ENCODE measurements at places on chromosomes 3 and 15. TPM values are rescaled to one million over a fixed set of nuclear protein-coding genes. Genes with fewer than 3 reads are reported as not detected.

GRCh38 chr15:101138913-101139880 lies 112.7 kb downstream of the CHSY1 start:
- DNase-seq, result no peak

DNA sequence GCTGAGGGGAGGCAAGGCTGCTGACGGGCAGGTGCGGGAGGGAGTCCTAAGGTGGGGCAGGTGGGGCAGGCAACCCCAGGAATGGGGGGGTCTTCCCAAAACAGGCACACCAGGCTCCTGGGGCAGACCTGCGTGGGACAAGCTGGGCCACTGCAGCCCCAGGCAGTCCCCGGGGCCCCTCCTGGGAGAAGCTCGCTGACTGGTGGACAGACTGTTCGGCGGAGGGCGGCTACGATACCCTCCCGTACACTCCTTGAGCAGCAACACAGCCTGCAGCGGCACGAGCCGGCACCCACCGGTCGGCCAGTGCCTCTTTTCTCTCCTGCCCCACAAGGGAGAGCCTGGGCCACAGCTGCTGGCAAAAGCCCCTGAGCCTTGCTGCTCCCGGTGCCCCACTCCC lies 65.9 kb upstream of the RPL32 start:
- DNase-seq, result no peak

CLK3 gene
- 45.3 TPM for polyA plus RNA-seq

DNA sequence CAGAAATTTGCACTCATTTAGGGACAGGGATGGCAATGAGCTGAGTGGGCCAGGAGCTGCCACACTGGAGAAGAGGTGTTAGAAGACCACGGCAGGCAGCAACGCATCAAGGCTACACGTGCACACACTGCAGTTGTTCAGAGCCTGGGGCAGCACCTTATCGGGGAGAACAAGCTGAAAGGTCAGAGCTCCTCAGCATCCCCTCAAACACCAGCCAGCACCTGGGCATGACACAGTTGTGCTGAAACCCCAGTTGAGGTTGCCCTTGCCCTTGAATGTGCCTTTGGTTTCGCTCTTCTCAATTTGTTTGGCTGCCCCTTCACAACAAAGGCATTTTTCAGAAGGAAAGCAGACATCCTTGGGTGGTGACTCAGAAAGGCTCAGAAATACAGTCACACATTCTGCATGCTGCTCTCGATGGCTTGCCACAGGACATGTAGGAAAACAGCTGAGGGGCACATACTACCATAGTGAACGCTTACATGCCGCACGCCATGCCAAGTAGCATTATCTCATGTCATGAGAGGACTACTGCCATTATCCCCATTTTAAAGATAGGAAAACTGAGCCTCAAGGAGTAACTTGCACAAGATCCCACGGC lies 57.6 kb downstream of the ST8SIA2 start:
- DNase-seq, result no peak

DNA sequence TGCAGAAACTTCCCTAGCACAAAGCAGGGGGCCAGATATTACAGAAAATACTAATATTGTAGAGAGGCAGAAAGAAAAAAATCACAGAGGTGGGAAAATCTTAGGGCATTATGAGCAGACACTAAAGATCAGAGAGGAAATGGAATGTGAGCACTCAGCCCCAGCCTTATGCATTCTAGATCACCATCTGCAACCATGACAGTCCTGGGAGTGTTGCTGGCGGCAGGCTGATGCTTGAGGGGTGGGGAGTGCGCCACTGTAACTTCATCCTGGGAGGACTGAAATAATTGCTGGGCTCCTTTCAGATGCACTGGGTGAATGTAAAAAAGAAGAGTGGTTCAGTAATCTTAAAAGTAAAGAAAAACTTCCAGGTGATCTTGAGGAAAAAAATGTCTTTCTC lies 427.6 kb upstream of the SEMA6D start:
- DNase-seq, result no peak

DNA sequence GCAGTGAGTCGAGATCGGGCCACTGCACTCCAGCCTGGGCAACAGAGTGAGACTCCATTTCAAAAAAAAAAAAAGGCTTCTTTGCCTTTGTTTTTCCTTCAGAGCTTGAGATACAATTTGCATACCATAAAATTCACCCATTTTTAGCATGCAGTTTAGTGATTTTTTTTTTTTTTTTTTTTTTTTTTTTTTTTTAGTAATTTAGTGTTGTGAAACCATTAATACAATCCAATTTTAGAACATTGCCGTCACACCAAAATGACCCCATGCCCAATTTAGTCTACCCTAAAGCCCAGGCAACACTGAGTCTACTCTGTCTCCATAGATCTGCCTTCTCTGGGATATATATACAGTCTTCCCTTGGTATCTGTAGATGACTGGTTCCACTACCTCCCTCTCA lies 61.1 kb downstream of the USP50 start:
- no peak for DNase-seq

DNA sequence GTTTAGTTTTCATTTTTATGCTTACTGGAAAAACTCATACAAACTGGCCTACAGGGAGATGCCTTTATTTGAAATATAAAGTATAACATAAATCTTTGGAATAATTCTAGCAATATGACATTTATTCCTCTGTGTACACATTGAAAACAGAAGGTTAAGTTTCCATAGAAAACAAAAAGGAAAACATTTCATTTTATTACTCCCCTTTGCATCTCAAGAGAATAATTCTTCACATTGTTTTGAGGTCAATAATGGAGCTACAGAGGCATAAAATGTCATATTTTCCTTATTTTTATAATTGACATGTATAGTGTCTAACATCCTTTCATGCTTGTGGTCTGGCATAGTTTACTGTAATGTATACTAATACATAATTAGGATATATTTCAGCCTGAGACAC lies 187.6 kb upstream of the AGTR1 start:
- peak; percentile 52 for DNase-seq

LRRK1 gene
- polyA plus RNA-seq, result 4.9 TPM

DNA sequence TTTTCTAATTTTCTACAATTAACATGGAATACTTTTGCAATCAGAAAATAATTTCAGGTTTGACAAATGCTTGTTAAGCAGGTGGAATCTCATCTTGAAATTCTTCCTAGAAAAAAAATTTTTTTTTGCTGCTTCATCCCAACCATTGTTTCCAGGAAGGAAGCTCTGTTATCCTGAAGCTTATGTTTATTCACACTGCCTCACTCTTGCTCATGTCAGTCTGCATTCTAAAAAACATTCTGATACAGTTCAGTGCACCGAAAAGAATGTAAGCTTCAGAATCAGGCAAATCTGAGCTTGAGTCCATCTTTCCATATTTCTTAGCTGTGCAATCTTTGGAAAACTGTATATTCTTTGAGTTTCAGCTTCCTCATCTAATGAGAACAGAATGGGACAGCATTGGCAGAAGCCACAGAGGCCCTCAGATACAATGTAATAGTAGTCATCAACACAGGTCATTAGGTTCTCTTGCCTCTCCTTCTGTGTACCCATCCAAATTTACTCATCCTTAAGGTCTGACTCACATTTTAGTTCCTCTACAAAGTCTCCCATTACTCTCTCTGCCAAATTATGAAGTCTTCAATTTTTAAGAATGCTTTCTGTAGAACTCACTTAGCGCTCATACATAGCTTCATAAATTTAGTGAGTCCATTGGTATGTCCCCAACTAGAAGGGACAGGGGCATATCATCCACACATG lies 881.8 kb upstream of the NR2F2 start:
- no peak for DNase-seq

DNA sequence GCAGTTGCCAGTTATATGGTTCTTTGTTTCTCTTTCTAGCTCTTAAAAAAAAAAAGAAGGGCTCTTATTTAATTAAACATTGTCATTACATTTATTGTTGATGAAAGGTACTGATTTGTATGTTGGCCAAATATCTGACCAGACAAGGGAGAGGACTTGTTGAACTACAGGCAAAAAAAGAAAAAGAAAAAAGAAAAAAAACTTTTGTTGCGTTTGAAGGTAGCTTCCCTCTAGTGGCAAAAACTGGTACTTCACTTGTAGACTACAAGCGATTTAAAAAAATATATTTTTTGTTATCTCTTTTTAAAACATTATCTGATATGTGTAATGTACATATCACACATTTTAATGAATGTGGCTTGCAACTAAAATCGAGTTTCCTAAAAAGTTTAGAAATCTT lies 280.6 kb downstream of the ROBO2 start:
- peak; percentile 24 for DNase-seq

- no peak for DNase-seq
Observed at GRCh38 chr3:120488296-120488695, 37.5 kb upstream of the FSTL1 start.

- DNase-seq, result no peak
Observed at GRCh38 chr3:185931777-185932612, 5.8 kb downstream of the TRA2B start.

DNA sequence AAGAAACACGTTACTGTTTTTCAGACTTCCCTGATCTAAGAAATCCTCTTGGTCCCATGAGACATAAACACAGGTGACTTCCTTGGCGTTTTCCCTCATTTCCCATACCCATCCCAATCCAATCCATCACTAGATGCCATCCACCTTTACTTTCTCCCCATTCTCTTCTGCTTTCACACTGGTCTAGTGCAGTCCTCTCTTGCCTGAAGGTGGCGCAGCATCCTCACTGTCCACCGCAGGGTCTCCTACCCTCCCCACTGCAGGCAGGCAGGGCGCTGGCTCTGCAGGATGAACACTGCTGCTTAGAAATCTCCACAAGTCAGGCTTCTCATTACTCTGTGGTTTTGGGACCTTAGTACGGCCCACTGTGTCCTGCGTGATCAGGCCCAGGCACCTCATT lies 58.2 kb downstream of the RAB7A start:
- DNase-seq, result no peak

IGDCC3 gene
- 3.3 TPM for polyA plus RNA-seq

LSG1 gene
- polyA plus RNA-seq, result 22.2 TPM

GRCh38 chr3:187473778-187474406 lies 105.7 kb downstream of the RTP4 start:
- DNase-seq, result no peak

CCRL2 gene
- 0.77 TPM for polyA plus RNA-seq

SCG5 gene
- 8.4 TPM for polyA plus RNA-seq

DNA sequence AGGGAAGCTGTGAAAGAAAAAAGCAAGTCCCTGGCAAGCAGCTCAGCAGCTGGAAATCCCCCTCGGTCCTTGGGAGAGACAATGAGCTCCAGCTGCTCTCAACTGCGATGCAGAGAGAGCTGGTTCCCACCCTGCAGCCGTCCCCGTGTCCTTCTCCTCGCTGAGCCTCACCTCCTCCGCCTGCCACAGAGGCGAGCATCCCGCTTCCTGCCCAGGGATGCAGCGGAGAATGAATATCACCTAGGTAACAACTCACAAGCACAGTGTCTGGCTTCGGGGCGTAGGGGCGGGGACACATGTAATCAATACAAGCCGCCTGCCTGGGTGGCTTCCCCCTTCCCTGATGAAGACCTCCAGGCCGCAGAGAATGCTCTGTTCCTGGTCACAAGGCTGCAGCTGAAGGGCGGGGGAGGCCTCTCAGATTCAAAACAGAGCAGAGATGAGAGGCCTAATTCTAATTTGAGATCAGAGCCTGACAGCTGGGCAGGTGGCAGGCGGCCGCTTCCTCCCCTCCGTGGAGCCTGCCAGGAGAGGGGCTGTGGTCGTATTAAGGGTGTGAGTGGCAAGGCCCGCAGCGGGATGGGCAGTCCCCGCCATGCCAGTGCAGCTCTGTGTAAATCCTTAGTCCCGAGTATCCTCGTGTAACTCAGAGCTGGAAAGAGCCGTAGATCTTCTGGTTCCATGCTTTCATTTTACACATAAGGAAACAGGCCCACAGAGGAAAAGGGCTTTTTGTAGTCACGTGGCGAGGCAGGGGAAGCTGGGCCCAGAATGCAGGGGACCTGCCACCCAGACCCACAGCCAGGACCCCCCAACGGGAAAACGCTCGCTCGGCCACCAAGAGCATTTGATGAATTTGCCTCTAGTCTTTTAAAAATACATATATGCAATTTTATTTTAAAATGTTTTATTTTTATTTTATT lies 24.3 kb downstream of the ZDHHC19 start:
- peak; percentile 93 for DNase-seq

- DNase-seq, result no peak
Observed at GRCh38 chr15:69885173-69885955, 212.4 kb downstream of the TLE3 start.

- DNase-seq, result no peak
Observed at GRCh38 chr3:124569761-124570160, 160.5 kb upstream of the UMPS start.

DNA sequence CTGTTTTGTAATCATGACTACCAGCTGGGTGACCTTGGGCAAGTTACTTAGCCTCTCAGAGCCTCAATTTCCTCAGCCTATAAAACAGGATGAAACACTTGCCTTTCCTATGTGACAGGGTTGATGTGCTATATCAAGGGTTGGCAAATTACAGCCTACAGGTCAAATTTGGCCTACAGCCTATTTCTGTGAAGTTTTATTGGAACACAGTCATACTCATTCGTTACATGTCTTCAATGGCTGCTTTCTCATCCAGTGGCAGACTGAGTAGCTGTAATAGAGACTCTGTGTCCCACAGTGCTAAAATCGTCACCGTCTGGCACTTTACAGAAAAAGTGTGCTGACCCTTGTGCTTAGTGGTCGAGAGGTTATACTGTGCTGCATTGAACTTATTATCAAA lies 16.6 kb downstream of the ABHD6 start:
- DNase-seq, result no peak

TRH gene
- polyA plus RNA-seq, result 0.41 TPM

DNA sequence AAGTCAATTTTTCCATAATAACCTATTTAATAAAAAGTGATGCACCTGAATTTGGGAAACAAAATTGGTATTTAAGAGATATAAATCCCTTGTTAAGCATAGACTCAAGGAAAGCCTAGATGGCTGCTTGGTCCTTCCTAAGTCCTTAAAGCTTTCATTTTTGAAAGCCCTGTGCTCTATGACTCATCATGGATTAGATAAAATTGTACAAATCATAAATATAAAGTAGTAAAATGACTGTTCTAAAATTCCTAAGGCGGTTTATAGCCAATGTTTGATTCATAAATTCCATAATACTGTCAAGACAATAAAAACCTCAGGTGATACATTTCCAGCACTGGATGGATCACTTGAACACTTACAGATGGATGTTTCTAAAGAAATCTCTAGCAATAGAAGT lies 730.8 kb upstream of the EPHA6 start:
- no peak for DNase-seq

TRAT1 gene
- not detected for polyA plus RNA-seq

DNA sequence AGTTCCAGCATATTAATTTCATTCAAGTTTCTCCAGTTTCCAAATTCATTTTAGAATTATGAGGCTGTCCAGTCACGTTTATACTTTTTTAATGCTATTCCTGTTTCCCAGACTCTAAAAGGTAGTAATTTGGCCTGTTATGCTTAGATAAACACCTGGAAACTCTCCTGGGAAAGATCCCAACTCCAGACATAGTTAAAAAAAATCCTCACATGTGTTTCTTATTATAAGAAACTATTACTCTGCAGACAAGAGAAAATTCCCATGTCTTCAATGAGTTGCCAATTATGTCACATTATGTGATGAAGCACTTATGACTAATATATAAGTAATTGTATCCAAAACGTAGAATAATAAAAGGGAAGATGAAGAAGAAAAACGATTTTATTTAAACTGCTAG lies 137.1 kb upstream of the TMC3 start:
- DNase-seq, result peak; percentile 54

- no peak for DNase-seq
Observed at GRCh38 chr15:40768521-40769273, 1.1 kb upstream of the C15orf62 start.

GRCh38 chr3:118986734-118987133 lies 47.9 kb downstream of the IGSF11 start:
- DNase-seq, result no peak

GCSAM gene
- polyA plus RNA-seq, result 1.7 TPM

Data from muscle of back (tissue), 13 donors.